NCI-H1105 treated with DMSO at 0.1 percent for 48 hours (cell line): ENCODE measurements at places on chromosomes 2 and 18.
A peak's percentile ranks its signal among the peaks of the same experiment; 100 is the strongest.

DNA sequence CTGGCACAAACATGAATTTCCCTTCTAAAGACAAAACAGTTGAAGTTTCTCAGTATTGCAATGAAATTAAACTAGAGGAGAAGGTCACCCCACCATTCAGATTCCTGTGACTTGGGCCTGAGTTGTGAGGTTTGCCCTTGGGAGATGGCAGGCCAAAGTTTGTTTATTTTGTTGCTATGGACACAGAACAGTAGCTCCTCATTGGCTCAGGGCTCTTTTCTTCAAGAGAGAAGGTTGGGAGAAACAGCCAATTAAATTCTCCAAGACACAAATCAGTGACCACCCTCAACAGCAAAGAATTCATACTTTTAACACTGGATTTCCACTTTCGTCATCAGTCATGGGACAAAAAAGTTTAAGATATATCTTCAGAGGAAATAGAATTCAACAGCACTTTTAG, at the start of gene FLACC1:
TSS of gene FLACC1 (minus strand) at position 125 of the 400 bp plus-strand sequence. CDS start 5,941 bp downstream, outside the sequence.
- no peak for DNase-seq

GRCh38 chr2:165698444-165698884, 95.6 kb downstream of the GALNT3 start:
- DNase-seq: peak; percentile 71

DNA sequence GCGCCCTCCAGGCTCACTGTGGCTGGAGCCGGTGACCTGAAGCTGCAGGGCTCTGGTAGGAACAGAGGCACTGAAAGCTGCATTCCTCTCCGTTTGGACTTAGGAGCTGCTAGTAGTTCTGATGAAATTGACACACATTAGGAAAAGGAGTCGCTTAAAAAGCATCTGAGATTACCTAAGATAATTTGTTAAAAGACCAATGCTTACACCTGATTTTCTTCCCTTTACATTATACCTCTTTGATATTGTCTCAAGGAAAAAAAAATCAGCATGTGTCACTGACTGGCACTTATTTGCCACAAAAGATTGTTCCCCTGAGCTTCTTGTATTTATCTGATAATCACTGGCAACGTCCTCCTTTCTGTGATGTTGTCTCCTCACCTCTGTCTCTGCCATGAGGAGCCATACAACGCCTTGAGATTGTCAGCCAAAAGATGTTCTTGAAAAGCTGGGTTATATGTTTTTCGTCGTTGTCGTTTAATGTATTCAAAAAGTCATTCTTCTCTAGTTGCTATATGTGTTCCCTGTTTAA, 618 bp upstream of the CHN1 start:
- no peak for DNase-seq

GRCh38 chr2:157887946-157888345, 11.8 kb upstream of the ACVR1 start:
- DNase-seq: no peak

- DNase-seq: no peak
These were observed 65.3 kb upstream of the DTNB start for GRCh38 chr2:25738383-25739343.

DNA sequence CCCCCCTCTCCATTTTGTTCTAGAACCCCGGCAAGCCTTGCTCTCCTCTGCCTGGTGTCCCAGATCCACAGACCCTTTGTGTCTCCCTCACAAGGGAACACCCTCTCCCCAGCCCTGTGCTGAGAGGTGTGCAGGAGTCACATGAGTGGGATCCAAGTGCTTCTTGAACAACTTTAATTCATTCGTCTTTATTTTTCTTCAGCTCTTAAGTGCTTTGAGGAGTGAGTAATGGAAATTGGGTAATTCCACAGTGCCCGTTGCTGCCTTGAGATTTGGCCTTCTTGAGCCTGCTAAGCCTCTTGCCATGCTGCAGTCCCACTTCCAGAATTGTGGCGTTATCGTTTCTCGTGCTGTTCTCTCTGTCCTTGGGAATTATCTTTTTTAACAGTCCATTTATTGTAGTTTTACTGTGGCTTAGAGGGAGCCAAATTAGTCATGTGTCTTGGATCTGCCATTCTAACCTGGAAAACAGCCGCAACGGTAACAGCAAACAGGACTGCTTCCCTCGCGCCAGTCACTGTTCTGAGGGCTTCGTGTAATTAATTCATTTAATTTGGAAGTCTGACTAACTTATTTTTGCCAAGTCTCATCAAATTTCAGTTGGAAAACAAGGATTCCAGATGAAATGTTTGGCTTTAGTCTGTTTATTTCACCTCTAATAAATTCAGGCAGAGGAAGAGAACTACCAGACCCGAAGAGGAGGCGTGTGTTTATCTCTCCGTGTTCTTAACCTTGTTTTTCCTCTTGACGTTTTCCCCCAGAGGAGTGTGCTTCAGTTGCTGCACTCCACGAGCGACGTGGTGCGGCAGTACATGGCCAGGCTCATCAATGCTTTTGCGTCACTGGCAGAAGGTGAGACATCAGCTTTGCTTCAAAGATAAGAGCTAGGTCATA, 72.0 kb downstream of the ARMC9 start:
- no peak for DNase-seq

GRCh38 chr2:151347906-151348305, 9.5 kb upstream of the TNFAIP6 start:
- DNase-seq: no peak

DNA sequence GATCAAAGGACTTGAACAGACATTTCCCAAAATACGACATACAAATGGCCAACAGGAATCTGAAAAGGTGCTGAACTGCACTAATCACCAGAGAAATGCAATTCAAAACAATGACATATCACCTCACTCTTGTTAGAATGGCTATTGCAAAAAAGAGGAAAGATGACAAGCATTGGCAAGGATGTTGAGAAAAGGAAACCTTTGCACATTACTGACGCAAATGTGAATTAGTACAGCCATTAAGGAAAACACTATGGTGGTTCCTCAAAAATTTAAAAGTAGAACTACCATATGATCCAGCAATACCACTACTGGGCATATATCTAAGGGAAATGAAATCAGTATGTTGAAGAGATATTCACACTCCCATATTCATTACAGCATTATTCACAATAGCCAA, 57.7 kb upstream of the ASPRV1 start:
- DNase-seq: no peak

DNA sequence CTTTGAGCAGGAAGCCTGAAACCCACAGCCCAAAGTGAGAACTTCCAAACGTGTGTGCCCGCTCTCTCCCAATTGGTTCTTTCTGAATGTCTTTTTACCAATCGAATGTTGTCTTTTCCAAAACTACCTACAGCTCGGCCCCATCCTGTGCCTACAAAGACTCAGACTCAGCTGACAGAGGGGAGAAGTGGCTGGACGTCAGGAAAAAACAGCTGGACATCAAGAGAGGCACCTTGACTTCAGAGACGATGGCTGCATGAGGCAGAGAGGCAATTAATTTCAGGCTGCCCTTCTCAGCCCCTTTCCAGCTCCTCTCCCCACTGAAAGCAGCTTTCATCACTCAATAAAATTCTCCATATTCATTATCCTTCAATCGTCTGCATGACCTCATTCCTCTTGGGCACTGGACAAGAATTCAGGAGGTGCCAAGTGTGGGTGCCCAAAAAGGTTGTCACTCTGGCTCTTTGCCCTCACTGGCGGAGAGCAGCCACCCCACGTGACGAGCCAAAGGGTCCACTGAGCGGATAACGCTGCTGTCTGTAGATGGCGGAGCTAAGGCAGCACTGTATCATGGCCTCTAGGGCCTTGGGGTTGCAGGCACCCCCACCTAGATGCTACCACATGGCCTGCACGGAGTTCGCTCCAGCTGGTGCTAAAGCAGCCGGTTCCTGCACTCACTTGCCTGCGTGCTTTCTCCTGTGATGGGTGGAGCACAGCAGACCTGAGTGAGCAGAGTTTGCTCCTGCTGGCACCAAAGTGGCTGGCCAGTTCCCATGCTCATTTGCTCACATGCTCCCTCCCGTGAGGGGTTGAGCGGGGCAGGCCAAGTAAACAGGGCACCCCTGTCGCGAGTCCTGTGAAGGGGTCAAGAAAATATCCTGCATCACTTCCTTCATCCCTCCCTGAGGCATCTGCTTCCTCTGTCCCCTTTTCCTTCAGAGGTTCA, 37.9 kb downstream of the FAM210A start:
- DNase-seq: no peak

GRCh38 chr2:25567406-25567805, 106.0 kb downstream of the DTNB start:
- peak; percentile 22 for DNase-seq
